Renal cortical epithelial cell (primary cell): ENCODE measurements at places on chromosomes 2 and 18. TPM values are rescaled to one million over a fixed set of nuclear protein-coding genes. Genes with fewer than 3 reads are reported as not detected.

DNA sequence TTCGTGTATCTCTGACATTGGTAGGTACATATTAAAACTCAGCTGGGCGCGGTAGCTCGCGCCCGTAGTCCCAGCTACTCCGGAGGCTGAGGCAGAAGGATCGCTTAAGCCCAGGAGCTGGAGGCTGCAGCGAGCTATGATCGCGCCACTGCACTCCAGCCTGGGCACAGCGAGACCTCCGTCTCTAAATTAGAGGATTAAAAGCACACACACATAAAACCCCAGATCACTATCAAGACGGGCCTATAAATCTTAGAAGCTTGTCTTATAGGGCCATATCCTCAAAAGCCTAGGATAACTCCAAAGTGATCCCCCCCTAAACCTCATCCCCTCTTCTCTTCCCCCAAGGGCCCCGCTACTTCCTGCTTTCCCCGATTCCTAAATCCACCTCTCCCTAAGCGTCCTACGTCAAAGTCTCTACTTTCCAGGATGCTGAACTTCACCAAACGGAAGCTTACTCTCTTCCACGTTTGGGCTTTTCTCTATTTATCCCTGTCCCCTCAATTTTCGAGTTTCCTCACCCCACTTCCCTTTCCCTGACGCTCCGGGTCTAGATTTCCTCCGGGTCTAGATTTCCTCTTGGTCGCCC is 707 bp downstream of the KRCC1 start:
- peak; percentile 18 for DNase-seq

GRCh38 chr2:223566396-223566795 is 35.8 kb downstream of the SCG2 start:
- no peak for DNase-seq

- no peak for DNase-seq
Observed at GRCh38 chr18:63199743-63200241, 119.8 kb downstream of the BCL2 start.

Gene ALPP
- not detected in 2 replicates for total RNA-seq
